ENCODE measurements at places on chromosomes 1 and 21.

GRCh38 chr1:65704318-65704717 is 88.4 kb upstream of the PDE4B start:
- no peak for DNase-seq

GRCh38 chr1:211742889-211743529 is 67.6 kb upstream of the NEK2 start:
- DNase-seq, result no peak

GRCh38 chr21:41692185-41692565 is 74.7 kb downstream of the RIPK4 start:
- no peak for DNase-seq

DNA sequence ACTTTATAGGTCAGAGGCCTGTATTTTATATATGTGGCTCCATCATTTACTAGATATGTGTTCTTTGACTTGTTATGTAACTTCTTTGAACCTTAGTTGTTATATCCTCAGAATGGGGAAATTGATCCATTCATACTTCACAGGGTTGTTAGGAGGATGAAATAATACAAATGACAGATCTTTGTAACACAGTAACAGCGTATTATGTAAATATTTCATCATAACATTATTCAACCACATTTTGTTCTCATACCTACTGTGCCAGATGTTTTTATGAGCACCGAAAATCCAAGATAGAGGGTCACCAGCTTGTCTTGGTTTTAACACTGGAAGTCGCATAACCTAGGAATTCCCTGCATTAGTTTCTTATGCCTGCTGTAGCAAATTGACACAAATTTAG is 3.3 kb downstream of the SUCO start:
- DNase-seq, result no peak

- no peak for DNase-seq
Observed at GRCh38 chr1:105909811-105910210, 1146.7 kb upstream of the PRMT6 start.

- DNase-seq, result no peak
Observed at GRCh38 chr1:29960876-29961275, 724.6 kb downstream of the PTPRU start.

DNA sequence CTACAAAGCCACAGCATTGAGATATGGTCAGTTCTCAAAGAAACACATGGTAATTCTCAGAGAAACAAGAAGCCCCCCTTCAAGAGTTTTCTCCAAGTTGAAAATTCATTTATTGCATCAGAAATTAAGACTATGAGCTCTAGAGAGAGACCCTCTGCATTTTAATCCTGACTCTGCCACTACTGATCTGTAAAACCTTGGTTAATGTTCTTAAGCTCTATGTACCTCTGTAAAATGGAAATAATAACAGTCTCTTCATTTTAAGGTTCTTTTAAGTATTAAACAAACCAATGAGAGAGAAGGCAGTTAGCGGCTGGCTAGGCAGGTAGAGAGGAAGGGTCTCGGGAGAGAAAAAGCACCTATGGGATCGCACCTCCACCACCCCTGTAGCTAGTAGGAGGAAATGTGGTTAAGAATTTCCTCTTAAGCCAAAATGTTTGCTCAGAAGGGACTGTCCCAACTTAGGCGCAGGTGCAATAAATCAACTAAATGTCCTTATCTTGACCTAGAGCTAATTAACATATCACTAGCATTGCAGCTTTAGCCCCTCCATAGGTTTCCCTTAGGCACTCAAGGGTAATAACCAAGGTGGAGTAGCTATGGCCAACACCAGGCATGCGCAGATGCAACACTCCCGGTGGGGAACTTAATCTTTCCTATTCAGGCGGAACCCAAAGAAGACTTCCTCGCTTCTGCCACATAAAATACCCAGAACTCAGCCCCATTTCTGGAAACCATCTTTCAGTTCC is 1685.4 kb downstream of the MRPL39 start:
- DNase-seq, result no peak

All from SIG-M5 (cell line).